ENCODE measurements at places on chromosomes 3 and 15.
A peak's percentile ranks its signal among the peaks of the same experiment; 100 is the strongest.

DNA sequence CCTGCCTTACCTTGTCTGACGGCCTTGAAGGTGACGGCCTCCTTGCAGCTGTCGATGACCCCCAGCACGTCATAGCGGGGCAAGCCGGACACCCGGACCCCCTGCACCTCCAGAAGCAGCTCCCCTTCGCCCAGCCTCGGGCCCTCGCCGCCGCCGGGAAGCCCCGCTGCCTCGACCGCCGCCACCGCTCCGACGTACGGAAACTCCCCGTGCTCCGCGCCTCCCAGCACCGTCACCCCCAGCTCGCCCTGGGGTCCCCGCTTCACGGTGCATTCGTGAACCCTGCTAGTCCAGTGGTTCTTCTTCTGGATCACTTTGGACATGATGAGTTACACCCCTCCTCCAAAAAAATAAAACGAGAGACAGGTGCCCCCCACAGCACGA, 740 bp downstream of the MAGI1 start:
- DNase-seq, result no peak

DNA sequence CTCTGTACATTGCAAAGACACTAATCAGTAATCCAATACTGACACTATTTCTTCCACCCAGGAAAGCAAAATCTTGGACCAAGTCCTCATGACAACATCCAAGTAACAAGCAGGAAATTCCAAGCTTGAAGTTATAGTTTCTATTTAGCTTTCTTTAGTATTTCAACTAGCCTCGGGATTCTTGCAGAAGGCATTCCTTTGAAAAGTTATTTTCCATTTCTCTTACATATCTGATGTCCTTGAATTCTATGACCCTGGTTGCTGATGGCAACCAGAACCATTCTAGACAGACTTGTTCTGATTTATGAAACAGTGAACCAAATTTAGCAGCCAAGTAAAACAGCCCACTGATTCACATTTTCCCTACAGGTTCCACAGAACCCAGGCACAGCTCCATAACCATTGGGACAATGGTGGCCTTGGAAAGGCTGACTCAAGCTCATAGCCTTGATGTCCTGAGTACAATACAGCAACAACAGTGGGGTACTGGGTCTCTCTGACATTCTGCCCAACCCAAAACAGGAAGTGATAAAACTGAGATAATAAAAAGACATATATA, 26.5 kb downstream of the P3H2 start:
- no peak for DNase-seq

DNA sequence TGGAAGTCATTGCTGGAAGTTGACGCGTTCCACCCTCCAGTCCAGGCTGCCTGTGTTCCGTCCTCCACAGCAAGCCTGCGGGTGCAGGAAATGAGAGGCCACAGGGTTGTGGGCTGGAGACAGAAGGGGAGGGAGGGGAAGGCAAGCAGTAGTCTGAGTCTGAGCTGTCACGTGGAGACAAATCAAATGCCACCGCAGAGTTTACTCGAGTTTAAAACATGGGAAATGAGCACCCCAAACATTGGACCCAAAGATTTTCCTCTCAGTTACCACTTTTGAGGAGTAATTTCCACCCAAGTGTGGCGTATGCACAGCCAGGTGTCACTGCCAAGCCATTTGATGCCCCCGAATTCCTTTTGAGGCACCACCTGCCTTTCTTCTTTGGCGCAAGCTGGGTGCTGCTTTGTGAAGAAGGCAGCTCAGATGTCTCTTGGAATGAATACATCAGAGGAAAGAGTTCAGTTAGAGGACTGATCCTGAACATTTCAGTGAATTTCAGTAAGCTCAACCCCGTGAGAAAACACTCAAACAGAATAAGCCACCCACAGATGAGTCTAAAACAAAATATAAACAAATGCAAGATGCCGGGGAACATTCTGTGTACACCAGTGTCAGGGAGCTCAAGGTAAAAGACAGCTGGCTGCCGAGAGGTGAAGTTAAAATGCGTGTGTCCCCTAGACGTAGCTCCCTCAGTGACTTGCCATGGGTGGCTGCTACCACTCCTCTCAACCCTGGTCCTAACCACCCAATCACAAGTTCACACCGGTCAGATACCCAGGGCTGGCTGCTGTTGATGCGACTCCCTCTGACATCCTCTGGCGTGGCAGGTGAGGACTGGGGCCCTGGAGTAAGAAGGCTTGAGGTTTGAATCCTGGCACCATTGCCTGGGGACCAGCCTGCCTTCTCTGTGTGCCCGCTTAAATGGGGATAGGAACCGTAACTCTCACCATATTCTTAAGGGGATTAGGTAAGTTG, 203.8 kb downstream of the UACA start:
- DNase-seq, result peak; percentile 61

DNA sequence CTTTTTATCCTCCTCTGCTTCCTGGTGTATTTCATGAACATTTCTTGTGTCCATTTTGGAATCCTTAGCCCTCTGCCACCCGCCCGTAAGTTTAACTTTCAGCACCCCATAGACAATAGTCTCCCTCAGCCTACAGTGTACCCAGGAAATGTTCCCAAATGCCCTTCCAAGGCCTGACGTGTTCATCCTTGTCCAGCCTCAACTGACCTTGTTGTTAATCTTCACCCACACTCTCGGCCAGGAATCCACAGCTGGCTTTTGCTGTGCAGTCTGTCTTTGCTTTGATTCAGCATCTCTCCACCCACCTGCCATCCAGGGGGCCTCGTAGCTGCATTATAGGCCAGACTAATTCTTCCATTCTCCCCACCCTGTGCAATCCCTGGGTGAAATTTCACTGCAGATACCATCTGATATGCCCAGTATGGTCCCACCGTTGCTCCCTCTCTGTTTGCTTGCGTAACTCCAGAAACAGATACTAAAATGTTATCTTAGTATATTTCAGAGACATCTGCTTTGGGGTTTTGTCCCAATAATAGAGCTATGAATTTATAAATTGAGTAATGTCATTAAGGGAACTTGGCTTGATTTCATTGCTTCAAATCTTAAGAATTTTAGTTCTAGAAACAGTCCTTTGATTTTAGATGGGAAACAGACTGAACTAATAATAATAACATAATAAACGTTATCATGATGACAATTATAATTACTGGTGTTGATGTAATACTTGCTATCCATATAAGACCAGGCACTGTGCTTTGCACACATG, 16.6 kb downstream of the GUCA1C start:
- no peak for DNase-seq

DNA sequence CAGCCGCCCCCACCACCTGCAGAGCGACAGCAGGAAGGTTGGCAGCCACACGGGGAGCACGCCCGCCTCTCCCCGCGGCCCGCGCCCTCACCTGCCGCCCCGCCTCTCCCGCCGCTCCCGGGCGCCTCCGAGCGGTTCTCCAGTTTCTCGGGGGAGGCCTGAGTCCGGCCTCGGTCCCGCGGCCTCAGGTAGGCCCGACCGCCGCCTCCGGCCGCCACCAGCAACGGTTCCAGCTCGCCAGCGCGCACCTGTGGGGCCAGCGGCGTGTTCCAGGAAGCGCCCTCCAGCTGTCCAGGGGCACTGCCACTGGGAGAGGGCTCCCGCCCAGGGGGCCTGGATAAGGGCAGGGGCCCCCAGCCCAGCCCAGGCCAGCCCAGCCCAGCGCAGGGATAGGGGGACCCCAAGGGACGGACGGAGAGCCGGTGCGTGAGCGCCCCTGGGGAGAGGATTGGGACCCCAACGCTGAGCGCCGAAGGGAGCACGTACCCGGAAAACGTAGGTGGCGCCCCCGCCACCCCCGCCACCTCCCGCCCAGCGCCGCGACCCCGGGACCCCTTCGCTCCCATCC, 2.2 kb downstream of the LTK start:
- no peak for DNase-seq

DNA sequence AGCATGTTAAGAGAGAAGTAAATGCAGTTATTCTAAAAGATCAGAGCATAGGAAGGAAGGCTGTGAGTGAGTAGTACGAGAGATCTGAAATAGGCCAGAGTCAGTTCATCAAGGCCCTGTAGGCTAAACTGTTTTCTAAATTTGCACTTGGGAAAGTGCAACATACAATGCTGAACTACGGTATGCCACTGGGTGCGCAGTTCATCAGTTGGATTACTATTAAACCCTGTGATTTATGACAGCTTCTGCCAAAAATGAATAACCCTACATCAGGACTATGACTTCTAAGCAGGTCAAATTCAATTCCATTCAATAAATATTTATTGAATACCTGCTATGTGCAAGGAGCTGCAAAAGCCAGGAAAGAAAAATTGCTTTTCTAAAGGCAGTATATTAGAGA, 10.8 kb downstream of the CBLB start:
- no peak for DNase-seq

- no peak for DNase-seq
These were observed 102.4 kb downstream of the NR1D2 start for GRCh38 chr3:24047513-24047912.

GRCh38 chr3:52998771-52999513, 46.9 kb downstream of the SFMBT1 start:
- no peak for DNase-seq

DNA sequence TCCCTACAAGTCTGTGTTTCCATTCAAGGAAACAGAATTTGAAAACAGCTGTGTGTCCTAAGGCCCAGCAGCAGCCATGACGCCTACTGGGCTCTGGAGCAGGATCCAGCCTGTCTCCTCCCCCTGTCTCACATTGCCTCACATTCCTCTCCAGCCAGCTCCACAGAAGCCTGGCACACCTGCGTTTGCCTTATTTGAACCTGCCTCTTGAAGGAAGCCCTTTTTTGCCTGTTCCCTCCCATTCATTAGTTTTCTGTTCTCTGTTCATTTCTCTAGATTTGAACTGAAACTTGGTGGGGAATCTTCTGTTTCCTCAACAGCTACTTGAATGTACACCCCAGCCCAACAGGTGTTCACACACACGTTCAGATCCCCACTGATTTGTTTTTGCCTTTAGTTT, 890.5 kb downstream of the TUSC7 start:
- DNase-seq, result no peak

DNA sequence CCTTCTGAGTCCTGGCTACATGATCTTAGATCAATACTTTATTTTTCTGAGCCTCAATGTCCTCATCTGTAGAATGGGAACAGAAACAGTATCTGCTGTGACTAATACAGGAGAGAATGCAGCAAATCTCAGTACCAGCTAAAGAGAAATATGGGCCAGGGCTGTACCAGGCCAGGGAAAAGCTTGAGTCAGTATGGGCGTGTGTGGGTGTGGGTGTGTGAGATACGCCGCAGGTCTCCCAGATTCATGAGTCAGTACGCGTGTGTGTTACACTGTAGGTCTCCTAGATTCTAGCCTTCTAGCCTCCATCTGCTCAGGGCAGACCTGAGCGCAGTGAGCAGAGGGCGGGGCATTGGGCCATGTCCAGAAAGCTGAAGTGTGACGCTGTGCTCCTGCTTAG, 15.2 kb downstream of the GNAI2 start:
- DNase-seq, result no peak

DNA sequence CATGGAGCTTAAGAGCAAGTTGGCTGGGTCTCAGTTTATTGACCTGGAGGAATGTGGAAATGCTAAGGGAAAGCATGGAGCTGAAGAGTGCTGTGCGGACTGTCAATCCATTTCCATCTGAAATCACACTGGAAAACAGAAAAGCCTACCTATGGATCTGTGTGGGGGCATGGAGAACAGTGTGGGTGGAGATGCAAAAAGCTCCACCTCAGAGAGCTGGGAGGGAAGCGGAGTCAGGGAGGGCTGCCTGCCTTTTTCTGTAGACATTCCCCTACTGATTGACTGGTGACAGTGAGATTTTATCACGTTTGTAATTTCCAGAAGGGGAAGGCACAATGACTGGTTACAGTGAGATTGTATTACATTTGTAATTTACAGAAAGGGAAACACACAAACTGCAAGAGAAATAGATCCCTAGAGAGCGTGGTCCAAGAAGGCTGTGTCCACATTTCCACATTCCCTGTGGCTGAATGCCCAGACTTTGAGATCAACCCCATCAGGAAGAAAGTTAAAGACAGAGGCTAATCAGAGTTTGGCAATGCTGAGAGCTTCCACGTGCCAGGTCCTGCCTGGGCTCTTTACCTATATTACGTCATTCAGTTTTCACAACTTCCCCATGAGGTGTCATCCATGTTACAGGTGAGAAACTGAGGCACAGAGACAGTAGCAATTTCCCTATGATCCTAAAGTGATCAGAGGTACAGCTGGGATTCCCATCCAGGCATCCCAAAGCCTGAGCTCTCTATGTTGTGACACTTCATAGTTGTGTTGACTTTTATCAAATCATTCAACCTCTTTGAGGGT, 67.7 kb upstream of the NSMCE3 start:
- no peak for DNase-seq

GRCh38 chr3:180961087-180961486, 28.4 kb downstream of the DNAJC19 start:
- DNase-seq, result no peak

GRCh38 chr3:136862617-136863322, 762 bp downstream of the NCK1 start:
- no peak for DNase-seq

GRCh38 chr3:78344918-78345317, 1305.0 kb downstream of the ROBO2 start:
- no peak for DNase-seq

- no peak for DNase-seq
These were observed 276.7 kb upstream of the RARB start for GRCh38 chr3:25151281-25151902.

- DNase-seq, result no peak
These were observed 83.7 kb downstream of the ETV5 start for GRCh38 chr3:186025161-186025560.

GRCh38 chr3:29267226-29267625, 13.6 kb upstream of the RBMS3 start:
- DNase-seq, result no peak

DNA sequence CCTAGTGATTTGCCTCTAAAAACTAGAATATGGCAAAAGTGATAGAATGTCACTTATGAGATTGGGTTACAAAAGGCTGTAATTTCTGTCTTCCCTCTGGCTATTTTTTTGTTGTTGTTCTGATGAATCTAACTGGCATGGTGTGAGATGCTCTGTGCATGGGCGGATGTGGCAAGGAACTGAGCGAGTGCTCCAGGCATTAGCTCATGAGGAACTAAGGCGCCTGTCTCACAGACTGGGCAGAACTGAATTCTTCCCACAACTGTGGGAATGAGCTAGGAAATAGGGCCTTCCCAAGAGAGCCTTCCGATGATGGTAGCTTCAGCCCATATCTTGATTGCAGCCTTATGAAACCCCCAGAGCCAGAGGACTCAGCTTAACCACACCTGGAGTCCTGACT, 222.5 kb downstream of the NR2F2 start:
- DNase-seq, result no peak

- no peak for DNase-seq
These were observed 7.0 kb downstream of the IQSEC1 start for GRCh38 chr3:13066236-13066635.

DNA sequence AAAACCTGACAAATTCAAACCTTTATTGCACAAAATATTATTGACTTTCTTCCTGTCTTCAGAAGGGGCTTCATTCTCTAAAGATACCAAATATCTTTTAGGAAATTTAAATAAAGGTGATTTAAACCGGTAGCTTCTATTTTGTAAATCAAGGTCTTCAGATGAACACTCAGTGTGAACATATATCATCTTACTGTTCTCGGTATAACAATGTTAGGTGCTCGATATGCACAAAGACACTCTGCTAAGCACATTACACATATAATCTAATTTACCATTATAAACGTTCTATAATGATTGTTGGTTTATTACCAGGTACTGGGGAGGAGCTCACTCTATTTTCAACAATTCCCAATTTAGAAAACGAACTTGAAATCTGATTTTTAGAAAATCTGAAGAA, 225.4 kb upstream of the AZI2 start:
- no peak for DNase-seq

All from CD4-positive, alpha-beta T cell (primary cell).